ENCODE measurements at places on chromosomes 4 and X. TPM values are rescaled to one million over a fixed set of nuclear protein-coding genes. Genes with fewer than 3 reads are reported as not detected.

GNRHR gene
- not detected for total RNA-seq

DNA sequence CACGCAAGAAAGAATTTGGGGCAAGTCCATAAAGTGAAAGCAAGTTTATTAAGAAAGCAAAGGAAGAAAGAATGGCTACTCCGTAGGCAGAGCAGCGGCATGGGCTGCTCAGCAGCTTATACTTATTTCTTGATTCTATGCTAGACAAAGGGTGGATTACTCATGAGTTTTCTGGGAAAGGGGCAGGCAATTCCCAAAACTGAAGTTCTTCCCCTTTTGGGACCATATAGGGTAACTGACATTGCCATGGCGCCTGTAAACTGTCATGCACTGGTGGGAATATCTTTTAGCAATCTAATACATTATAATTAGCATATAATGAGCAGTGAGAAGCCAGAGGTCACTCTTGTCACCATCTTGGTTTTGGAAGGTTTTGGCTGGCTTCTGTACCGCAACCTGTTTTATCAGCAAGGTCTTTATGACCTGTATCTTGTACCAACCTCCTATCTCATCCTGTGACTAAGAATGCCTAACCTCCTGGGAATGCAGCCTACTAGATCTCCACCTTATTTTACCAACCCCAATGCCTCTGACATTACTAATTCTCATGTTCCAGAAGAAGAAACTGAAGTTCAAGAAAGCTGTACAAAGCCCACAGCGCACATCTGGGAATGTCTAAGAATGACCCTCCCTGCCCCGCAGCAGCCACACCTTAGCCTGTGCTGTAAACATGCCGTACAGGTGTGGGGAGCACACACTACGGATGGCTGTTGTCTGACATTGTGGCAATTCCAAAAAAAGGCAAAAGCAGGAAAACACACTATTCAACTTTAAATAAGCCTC, 18.6 kb downstream of the RXFP1 start:
- DNase-seq = peak; percentile 99

DNA sequence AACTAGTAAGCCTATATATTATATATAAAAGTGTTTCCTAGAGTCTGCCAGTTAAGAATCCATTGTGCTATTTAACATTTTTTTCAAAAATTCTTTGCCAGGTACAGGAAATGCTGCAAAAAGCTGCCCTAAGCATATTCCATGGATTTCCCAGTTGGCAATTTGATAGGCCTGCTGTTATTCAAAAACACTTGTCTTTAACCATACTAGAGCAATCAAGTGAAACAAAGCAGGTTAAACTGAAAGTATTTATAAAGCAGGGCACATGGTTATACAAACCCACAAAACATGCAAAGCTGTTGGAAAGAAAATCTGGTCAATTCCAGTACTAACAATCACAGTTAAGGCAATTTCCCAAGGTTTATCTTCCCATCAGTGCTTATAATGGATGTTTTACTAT, 159.9 kb downstream of the UNC5C start:
- DNase-seq = no peak

- no peak for DNase-seq
These were observed 581 bp upstream of the FAM114A1 start for GRCh38 chr4:38866973-38867477.

GRCh38 chr4:76589402-76589801, 154.4 kb downstream of the SHROOM3 start:
- DNase-seq = no peak

- DNase-seq = no peak
These were observed 170.3 kb downstream of the EFHC2 start for GRCh38 chrX:44173219-44173618.

Measured in foreskin keratinocyte (primary cell).